ENCODE measurements at places on chromosomes 13 and 19. TPM values are rescaled to one million over a fixed set of nuclear protein-coding genes. Genes with fewer than 3 reads are reported as not detected.

Gene CUL4A
- 71.8 TPM for total RNA-seq

Gene HIF3A
- 19.0 TPM for total RNA-seq

DNA sequence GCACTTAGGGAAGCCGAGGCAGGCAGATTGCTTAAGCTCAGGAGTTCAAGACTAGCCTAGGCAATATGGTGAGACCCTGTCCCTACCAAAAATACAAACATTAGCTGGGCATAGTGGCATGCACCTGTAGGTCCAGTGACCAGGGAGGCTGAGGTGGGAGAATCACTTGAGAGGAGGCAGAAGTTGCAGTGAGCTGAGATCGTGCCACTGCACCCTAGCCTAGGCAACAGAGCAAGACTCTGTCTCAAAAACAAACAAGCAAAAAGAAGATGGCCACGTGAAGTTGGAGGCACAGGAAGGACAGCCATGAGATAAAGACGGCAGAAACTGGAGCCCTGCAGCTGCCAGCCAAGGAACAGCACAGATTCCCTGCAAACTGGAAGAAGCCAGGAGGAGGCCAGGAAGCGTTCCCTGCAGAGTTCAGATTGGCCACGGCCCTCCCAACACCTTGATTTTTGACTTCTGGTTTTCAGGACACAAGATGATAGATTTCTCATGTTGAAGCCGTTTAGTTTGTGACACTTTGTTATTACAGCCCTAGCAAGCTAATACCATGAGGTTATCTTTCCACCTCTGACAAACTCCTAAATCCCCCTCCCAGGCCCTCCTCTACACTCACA is 786.7 kb downstream of the UQCRFS1 start:
- DNase-seq, result no peak

GRCh38 chr19:45161738-45162607 is 1.2 kb upstream of the NKPD1 start:
- no peak for DNase-seq

Measured in mucosa of descending colon (tissue), 3 donors.